ENCODE measurements at places on chromosomes 7 and 10. TPM values are rescaled to one million over a fixed set of nuclear protein-coding genes. Genes with fewer than 3 reads are reported as not detected.
A peak's percentile ranks its signal among the peaks of the same experiment; 100 is the strongest.

- peak; percentile 68 for DNase-seq
Measured at GRCh38 chr10:6786579-6787031, 206.5 kb upstream of the PRKCQ start.

DNA sequence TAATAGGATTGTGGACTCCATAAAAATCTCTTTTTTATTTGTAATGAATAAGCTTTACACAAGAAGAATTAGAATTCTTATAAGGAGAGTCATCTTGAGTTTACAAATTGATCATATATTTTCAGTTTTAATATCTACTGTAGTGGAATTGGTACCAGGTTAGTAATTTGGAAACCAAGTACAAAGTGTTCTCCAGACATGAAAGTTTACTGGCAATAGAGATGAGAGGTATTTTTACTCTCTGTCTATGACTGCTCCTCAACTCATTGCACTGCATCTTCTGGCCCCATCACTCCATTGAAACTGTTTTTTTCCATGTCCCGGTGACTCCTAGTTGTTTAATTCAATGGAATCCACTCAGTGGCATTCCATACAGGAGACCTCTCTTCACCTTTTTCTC lies 164.5 kb upstream of the SMIM30 start:
- no peak for DNase-seq

CRPPA gene
- 4.5 TPM for total RNA-seq

GRCh38 chr10:70651661-70652060 lies 20.6 kb upstream of the ADAMTS14 start:
- DNase-seq, result no peak

- DNase-seq, result no peak
Measured at GRCh38 chr10:107444443-107444842, 279.9 kb upstream of the SORCS1 start.

DNA sequence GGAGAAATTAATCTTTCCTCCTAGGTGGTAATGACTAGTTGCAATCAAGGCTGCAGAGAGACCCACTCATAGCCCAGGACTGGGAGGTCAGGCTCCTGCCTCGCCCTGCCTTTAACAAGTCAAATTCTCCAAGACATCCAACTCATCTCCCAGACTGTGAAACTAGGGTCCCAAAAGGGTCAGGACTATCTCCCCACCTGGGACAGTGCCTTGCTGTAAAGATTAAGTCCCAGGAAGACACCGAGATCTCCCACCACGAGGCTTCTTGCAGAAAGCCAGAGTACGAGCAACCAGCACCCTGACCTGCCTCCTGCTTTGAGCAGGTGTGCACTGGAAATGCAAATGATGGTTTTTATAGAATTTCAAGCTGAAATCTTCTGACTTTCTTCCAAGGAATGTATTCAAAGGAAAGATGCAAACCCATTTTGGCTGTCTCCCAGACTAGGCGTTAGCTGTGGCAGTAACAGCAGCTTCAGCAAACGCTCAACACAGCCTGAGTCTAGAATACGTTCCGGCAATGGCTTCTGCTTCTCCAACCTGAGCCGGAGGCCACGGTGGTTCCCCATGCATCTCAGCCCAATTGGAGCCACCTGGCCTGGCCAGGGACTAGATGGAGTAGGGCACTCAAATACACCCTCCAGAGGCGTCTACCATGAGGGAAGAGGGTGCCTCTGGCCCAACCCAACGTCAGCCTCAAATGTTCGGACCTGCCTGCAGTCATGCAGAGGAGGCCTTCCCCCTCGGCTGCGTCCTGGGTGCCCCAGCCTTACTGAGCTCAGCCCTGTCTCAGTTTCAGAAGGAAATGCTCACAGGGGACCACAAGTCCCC lies 170.4 kb downstream of the PRKAG2 start:
- DNase-seq, result no peak

CFTR gene
- 10.9 TPM for total RNA-seq

DNA sequence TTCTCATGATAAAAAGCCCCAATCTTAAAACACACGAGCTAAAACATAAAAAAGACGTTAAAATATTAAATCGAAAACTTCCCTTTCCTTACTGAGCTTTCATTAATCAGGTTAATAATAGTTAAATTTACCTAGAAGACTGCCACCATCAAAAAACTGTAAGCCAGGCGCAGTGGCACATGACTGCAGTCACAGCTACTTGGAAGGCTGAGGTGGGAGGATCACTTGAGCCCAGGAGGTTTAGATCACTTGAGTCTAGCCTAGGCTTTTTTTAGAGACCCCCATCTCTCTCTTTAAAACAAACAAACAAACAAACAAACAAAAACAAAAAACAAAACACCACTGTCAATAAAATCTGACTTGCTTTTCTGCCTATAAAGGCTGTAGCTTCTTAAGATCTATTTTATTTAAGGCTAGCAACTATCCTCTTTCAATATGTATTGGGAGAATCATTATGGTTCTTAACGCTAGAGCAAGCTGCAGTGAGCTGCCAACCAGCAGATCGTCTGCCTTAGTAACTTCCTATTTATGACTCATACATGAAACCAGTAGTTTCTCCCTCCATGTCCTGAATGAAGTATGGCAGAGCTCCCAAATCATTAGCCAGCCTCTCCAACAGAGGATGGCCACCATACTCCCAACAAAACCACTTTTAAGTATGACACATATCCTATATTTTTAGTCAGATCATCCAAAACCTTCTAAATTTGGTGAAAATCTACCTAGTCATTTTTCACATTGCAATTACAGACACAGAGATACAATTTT lies 163.7 kb downstream of the SRPK2 start:
- peak; percentile 96 for DNase-seq

MMP21 gene
- total RNA-seq, result not detected

DNA sequence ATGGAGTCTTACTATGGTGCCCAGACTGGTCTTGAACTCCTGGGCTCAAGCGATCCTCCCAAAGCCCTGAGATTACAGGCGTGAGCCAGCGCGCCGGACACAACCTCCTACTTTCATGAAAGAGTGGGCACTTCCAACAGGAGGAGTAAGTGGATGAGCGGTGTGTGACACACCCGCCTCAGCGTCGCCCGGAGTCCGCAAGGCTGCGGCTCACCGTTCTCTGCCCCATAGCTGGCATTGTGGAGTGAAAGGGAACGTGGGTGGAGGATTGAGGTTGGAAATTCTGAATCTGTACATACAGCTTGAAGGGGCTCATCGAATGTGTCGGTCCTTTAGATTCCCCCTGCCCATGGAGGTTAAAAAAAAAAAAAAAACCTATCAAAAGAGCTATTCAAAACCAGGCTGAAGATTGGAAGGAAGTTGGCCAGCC lies 524 bp upstream of the PRXL2A start:
- peak; percentile 60 for DNase-seq

DNA sequence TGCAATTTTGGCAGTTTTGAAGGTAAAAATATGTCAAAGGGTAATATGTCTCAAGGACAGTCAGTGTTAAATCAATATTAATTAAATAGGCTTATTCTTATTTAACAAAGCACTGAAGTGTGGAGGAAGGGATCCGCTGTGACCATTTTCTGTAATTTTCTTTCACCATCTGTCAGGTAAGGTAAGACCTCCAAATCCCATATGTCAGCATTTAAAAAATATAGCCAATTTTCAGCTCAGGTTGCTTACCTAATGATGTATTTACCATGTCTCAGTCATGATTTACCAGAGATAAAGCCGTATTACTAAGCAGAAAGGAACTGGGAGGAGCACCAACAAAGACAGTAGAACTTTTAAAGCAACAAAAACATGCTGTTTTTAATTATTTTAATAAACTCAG lies 683.9 kb downstream of the CCSER2 start:
- DNase-seq, result peak; percentile 3

TRIL gene
- total RNA-seq, result 0.94 TPM

LRRN3 gene
- total RNA-seq, result under 0.01 TPM

ABCC2 gene
- total RNA-seq, result 0.65 TPM

ITIH5 gene
- 11.1 TPM for total RNA-seq

GRCh38 chr10:130234171-130234965 lies 98.2 kb downstream of the GLRX3 start:
- DNase-seq, result no peak

DNA sequence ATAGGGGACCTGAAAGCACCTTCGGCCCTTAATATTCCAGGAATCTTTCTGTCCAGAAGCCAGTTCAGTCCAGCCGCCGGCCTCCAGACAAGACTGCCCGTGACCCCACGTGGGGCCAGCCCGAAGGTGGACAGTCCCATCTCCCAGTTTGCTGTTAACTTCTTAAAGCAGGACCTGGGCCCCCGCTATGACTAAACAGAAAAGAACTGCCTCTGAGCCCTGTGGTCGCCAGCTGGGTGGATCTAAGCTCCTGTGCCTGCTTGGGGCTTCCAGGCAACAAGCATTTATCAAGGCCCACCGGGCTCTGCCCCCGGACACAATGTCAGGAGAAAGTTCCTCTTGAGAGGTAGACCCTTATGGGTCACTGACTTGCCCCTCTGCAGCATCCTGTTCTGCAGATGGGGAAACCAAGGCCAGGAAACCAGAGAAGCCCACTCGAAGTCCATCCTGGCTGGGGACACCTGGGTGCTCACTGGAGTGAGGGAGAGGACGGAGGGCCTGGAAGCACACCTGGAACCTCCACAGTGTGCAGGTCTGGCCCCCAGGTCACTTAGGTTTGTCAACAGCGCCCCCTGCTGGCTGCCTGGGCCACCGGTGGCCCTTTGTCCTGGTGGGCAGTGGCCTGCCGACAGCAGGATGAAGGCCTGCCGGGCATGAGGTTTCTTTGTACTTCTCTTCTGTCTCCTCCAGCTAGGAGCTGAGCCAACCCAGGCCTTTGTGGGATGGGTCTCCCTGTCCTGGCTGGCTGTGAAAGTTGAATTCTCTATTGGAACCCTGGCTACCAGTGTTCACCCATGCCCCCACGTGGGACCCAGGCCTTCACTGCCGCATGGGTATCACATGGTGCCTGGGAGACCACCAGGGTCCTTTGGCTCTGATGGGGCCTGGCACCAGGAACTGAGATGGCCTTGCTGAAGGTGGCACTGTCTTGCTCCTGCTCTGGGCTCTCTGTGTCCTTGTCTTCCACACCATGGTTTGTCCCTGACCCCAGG lies 128.0 kb downstream of the ZMIZ1 start:
- DNase-seq, result peak; percentile 31

ACSM6 gene
- 0.10 TPM for total RNA-seq

- no peak for DNase-seq
Measured at GRCh38 chr7:92013611-92014010, 72.9 kb downstream of the AKAP9 start.

UFSP1 gene
- 2.1 TPM for total RNA-seq

DNA sequence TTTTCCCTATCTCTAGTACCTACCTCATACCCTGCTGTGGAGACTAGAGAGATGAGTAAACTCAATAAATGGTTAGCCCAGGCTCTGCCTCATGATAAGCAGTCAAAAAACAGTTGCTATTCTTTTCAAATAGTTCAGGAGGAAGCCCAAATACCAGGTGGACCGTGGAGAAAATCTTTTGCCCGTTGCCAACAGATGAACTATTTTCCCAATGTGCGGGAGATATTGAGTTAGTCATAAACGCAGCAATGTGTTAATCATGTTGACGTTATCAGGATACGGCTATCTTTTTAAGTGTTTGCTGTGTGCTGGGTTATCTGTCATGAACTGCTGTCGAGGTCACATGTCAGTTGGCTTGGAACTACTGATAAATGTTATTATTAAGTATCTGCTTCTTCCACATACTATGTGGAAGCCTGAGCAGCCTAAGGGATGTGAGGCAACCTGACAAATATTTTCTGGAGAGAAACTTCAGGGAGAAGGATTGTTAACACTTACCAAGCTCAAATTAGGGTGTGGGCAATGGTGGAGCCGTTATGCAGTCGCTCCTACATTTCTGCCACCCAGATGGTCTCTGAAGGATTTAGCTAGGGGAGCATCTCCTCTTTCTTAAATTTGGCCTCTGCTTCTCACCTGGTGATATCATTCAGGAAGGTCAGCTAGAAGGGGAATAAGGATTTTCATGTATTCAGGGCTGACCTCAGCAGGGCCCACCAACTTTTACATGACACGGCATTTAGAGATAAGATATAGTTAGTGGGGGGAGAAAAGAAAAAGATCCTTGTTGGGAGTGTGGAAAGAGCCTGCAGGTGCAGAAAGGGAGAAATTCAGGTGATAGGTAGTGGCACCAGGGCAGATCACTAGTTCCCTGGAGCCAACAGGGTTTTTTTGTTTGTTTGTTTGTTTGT lies 33.5 kb upstream of the SLC26A3 start:
- no peak for DNase-seq

DNA sequence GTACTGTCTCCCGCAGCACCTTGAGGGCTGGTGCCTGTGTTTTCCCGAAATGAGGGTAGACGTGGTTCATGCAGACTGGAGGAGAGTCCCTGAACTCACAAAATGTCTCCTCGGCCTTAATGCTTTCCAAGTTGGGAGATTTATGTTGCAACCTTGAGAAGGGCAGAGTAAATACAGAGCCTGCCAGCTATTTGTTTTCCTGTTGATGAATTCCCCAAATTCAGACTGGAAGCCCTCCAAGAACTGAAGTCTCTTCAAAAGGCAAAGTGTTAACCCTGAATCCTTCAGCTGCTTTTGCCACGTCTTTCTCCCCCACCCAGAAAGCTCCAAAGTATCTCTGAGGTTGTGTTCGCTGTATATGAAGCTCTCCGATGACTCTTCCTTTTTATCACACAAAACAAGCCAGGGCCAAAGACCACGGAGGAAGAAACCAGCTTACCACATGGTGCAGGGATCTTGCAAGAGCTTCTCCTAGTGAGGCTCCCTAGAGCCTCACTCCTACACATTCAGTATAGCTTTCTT lies 254.7 kb upstream of the NFE2L3 start:
- DNase-seq, result no peak

DNA sequence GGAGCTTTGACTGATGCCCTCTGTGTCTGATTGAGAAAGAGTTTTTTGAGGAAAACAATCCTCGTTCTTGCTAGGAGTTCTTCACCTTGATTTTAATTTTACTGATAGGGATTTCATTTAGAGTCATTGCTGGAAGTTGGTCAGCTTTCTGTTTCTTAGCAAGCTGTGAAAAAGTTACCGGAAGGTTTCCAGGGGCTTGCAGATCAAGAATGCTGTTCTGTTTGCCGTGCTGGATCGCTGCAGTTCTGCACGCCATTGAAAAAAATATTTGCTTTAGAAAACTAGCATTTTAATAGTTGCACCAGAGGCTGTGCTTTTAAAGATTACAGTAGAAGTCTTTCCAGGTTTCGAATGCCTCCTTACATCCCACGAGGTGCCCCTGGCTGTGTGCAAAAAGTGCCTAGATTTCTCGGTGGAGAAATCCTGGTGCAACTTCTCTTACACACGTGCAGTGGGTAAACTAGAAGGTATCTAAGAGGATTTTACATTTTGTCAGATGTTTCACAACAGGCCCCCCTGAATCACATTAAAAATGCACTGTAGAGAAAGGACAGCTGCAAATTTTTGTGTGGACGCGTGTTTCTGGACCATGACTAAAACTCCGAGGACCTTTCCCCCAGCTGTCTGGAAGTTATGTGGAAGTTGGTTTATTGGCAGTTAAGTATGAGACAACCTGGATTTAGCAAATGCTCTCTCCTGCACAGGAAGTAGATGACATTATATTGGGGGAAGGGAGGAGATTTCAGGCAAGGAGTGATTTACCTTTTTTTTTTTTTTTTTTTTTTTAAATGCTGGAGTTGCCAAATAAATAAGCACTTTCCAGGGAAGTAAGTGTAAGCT lies 5.8 kb downstream of the TCF7L2 start:
- DNase-seq, result peak; percentile 69

GRCh38 chr7:40680657-40681056 lies 545.9 kb downstream of the SUGCT start:
- DNase-seq, result peak; percentile 46
